ENCODE measurements at places on chromosomes 2 and 18. TPM values are rescaled to one million over a fixed set of nuclear protein-coding genes. Genes with fewer than 3 reads are reported as not detected.

DNA sequence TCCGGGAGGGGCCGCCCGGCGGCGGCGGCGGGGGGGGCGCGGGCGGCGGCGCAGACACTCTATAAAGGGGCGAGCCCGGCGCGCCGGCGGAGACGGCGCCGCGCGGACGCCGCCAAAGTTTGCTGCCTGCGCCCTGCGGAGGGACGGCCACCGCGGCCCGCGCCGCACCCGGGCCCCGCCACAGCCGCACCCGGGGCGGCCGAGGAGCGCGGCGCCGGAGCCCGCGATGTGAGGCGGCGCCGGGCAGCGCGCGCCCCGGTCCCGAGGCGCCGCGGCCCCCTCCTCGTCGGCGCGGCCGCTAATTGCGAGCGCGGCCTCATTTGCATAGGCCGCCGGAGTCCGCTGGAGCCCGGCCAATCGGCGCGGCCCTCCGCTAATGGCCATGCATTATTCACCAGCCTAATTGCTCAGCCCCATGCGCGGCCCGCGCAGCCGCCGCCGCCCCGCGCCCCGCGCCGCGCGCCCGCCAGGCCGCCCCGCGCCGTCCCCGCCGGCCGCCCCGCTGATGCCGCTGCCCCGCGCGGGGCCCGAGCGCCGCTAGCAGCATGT, at the start of gene SALL3:
TSS of gene SALL3 (plus strand) at position 89 of the 549 bp plus-strand sequence. CDS start at position 546, 457 bp downstream.
- DNase-seq = no peak

GRCh38 chr2:222575618-222576017, 80.3 kb downstream of the FARSB start:
- DNase-seq = no peak

Gene NEUROD1
- total RNA-seq = not detected

DNA sequence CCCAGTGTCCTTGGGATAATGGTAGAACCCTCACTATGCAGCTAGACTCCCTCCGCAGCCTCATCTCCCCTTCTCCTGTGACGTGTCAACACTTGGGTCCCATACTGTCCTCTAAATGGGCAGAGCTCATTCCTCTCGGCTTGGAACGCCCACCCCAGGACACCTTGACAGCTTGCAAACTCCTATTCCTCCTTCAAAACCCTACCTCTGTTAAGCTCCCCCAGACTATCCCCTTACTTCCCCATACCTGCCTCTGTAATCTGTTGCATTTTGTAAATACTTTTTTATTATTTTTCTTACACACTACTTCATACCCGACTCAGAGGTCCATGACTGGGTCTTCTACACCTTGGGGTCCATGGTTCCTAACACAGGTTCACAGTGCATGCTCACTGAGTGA, 28.0 kb downstream of the STEAP3 start:
- DNase-seq = no peak

Gene TMEM163
- total RNA-seq = 0.17 TPM

DNA sequence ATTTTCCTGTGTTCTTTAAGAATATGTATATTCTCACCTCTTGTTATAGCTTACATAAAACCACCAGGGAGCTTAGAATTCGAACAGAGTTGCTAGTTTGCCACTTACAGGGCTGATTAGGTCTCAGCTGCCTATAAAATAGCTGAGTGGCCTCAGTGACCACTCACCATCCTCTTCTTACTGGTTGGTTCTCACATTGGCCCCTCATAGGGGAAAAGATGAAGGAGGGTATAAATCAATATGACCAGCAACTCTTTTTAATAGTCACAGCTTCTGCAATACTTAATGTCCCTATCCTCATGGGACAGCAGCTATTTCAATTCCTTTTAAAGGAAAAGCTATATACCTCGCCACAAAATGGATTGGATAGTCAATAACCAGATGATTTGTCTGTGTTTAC, 199.4 kb upstream of the CDH20 start:
- DNase-seq = no peak

GRCh38 chr18:26414901-26415440, 133.4 kb downstream of the KCTD1 start:
- DNase-seq = no peak

- DNase-seq = no peak
Measured at GRCh38 chr2:214671319-214671885, 138.1 kb downstream of the BARD1 start.

GRCh38 chr2:180367815-180368214, 360.7 kb upstream of the CWC22 start:
- no peak for DNase-seq

Gene POTEE
- total RNA-seq = not detected

DNA sequence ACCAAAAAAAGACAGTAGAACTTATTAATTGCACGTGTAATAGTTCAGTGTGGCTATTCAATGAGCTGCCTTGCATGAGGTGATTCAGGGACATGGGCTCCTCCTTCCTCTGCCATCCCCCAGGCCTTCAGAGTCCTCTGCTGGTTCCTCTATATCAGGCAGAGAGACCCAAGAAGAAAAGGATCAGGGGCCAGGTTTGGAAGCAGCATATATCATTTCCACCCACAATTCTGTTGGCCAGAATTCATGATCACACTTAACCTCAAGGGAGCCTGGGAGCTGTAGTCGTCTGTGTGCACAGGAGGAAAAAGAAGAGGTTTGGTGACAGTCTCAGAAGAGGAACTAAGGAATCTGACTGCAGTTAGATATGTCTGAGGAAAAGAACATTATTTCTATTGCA, 114.0 kb upstream of the GLS start:
- DNase-seq = no peak

- no peak for DNase-seq
Measured at GRCh38 chr2:12415536-12415935, 301.2 kb upstream of the TRIB2 start.

GRCh38 chr18:44733069-44733753, 52.5 kb downstream of the SETBP1 start:
- no peak for DNase-seq

Gene ARID5A
- total RNA-seq = 9.3 TPM

GRCh38 chr2:218887079-218887478, 6.4 kb downstream of the WNT10A start:
- DNase-seq = no peak

GRCh38 chr2:199744260-199744659, 106.7 kb downstream of the FTCDNL1 start:
- DNase-seq = no peak

DNA sequence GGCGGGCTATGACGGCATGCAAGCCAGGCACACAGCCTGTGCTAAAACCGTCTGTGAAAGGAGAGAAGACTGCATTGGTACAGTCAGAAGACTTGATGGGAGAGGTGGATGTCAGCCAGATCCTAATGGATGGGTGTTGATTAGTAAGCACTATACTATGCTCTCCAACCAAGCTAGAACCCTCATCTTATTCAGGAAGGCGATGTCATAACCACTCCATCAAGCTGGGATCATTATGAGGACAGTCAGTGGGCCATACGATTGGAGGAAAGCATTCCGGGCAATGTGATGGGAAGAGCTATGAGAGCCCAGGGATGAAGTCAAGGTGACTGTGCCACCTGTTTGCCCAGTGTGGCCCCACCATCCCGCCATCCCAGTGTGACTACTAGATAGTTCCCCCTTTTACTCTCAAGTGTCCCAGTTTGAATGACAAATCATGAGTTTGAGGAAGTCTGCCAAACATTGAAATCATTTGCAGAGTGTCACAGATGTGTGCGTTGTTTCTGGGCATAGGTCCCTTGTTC, 66.4 kb downstream of the MRPS9 start:
- DNase-seq = no peak

Gene NOP58
- 35.2 TPM for total RNA-seq

Gene CYS1
- 4.1 TPM for total RNA-seq

- DNase-seq = no peak
Measured at GRCh38 chr18:46566111-46566510, 90.9 kb downstream of the LOXHD1 start.

DNA sequence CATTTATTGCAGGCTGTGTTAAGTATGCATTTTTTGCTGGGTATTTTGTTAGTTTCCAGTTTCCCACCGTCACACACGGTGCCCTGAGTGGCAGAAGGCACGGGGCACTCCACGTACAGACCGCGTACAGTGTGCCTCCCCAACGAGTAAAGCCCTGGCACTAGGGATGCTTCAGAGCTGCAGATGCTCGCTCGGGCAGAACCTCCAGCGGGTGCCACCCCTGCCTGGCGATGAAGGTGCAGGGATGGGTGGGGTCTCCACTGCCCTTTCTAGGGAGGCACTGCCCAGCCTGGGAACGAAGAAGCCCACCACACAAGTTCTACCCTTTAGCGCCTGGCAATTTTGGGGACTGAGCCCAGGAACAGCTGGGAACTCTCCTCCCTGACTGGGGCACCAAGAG, 4.1 kb downstream of the GREB1 start:
- DNase-seq = no peak

Gene REG3G
- total RNA-seq = not detected

Gene RAD51AP2
- 0.25 TPM for total RNA-seq

DNA sequence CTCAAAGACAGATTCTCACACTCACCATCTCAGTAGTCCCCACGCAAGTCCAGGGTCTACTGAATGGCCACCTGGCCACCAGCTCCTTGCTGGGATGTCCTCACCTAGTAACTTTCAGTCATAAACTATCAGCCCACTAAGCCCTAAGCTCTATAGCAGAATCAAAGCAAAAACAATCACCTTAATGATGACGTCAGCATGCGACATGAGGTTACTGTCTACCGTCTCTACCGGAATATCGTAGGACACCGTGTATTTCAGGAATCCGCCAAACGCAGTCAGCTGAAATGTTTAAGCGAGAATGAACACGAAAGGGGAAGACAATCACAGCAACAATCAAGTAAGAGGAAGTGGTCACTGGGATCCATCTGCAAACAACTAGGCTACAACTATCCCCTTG, 81.8 kb downstream of the LAMA1 start:
- no peak for DNase-seq

Gene NFATC1
- 2.2 TPM for total RNA-seq

DNA sequence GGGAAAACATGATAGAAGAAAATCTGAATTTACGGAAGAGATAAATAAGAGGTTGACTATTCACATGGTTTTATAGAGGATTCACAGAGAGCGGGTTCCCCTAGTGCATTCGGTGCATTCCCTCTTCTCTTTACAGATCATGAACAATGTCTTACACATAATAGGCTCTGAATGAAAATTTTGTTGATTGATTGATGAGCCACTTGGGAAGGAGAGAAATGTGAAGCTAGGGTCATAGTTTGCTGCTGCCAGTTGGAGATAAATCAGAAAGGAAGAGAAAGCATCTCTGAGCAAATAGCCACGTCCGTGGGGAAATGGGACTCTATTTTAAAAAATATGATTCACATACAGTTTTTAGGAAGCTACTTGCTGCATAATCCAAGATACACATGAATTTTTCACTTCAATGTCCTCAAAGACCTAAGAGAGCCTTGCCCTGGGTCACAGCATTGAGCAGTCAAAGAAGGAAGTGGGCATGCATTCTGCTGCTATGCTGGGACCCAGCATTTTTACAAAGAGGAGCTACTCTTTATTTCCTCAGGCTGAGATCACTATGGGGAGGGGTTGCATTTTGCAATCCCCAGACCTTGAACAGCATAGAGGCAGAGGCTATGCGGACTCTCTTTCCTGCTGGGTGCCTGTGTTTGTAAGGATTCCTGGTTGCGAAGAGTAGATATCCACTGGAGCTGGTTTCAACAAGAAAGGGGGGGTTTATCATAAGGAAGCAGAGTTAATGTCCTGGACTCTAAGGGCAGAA, 395.3 kb downstream of the TSN start:
- no peak for DNase-seq

- DNase-seq = no peak
Measured at GRCh38 chr2:42844901-42845821, 52.8 kb upstream of the HAAO start.

Gene TANC1
- 6.6 TPM for total RNA-seq

Gene CD207
- total RNA-seq = not detected

DNA sequence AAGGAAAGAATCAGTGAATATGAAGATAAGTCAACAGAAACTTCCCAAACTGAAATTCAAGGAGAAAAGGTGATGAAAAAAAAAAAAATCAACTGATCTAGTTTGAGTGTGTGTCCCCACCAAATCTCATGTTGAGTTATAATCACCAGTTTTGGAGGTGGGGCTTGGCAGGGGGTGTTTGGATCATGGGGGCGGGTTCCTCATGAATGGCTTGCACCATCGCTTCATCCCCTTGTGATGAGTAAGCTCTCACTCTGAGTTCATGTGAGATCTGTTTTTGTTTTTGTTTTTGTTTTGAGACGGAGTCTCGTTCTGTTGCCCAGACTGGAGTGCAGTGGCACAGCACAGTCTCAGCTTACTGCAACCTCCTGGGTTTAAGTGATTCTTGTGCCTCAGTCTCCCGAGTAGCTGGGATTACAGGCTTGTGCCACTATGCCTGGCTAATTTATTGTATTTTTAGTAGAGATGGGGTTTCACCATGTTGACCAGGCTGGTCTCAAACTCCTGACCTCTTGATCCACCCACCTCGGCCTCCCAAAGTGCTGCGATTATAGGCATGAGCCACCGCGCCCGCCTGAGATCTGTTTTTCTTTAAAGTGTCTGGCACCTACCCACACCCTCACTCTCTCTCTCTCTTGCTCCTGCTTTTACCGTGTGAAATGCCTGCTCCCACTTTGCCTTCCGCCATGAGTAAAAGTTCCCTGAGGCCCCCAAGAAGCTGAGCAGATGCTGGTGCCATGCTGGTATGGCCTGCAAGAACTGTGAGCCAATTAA, 4.0 kb upstream of the SLC66A2 start:
- DNase-seq = no peak

GRCh38 chr2:30197570-30198192, 33.7 kb upstream of the LBH start:
- DNase-seq = no peak

DNA sequence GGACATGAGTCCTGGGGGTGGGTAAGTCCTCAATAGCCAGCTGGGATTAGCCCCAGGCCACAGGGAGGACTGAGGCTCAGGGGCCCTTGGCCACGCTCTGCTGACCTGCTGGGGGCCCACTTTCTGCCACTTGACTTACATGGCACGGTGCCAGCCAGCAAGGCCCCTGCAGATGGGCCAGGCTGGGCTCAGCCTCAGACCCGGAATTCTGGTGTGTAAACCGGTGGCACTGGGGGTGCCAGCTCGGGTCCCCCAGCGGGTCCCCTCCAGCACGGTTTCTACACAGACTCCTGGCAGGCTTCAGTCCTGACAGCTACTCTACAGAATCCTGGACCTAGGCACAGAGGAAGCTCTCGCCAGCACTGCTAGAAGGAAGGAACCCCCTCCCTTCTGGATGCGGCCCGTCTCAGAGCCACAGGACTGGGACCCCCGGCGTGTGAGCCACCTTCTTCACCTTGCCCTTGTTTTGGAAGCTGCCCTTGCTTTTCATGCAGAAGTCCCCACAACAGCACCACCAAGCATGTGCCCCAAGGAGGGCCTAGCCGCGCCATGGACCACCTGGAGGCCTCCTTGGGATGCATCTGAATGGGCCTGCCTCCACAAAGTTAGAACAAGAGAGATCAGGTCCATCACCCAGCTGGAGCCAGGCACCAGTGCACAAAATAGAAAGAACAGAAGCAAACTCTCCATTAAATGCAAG, 8.0 kb downstream of the HDAC4 start:
- no peak for DNase-seq

- no peak for DNase-seq
Measured at GRCh38 chr2:223051693-223052289, at the start of gene KCNE4. Gene KCNE4, plus strand, starts transcription at chr2:223052190. Its CDS starts 641 bp downstream, at chr2:223052831.

DNA sequence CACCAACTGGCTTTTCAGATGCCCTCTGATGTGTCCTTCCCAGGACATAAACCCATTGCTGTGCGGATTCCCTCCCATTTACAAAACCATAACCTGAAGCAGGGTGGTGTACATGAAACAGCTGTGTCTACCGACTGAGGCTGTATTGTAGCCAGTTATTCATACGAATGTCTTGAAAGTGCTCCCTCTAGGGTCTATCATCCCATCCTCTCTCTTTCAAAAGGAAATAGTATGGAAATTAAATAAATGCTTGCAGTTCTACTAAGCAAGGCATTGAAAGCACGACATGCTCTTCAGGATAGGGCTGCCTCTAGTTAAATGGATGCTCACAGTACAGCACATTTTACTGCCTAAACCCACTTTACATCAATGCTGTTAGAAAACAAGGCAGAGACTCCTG, 112.2 kb upstream of the PXDN start:
- DNase-seq = no peak
